ENCODE measurements at places on chromosomes 11 and 22.

GRCh38 chr11:122600290-122600689, 55.2 kb upstream of the UBASH3B start:
- no peak for DNase-seq

- no peak for DNase-seq
Observed at GRCh38 chr22:34847072-34847471, 218.9 kb upstream of the ISX start.

DNA sequence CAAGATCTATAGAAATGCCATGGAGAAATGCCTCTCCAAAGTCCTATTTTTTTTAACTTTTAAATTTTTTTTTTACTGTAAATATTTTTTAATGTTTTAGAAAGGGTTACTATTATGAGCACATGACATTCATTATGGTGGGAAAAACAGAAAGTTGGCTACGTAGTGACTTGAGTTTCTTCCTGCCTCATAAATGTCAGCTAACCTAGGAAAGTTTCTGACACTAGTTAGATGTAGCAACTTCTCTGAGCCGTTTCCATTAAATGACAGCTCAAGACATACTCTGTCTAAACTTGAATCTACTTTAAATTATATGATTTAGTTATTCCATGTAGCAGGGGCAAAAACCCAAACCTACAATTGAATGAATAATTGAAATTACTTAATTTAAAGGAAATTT, 18.4 kb upstream of the CTSC start:
- no peak for DNase-seq

DNA sequence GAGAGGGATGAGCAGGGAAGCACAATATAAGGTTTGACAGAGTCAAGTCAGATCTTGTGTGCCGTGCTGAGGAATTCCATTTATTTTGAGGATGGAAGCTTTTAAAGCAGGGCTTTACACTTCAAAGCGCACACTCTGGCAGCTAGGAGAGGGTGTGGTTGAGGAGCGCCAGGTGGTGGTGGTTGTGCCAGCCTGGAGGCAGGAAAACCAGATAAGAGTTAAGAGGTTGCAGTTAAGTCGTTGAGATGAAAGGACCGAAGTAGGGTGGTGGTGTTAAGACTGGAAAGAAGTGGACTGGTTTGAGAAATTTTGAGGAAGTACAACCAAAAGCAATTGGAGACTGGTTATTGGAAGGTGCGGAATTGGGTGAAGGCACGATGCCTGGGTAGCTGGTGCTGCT, 231.6 kb upstream of the TBCEL start:
- no peak for DNase-seq

DNA sequence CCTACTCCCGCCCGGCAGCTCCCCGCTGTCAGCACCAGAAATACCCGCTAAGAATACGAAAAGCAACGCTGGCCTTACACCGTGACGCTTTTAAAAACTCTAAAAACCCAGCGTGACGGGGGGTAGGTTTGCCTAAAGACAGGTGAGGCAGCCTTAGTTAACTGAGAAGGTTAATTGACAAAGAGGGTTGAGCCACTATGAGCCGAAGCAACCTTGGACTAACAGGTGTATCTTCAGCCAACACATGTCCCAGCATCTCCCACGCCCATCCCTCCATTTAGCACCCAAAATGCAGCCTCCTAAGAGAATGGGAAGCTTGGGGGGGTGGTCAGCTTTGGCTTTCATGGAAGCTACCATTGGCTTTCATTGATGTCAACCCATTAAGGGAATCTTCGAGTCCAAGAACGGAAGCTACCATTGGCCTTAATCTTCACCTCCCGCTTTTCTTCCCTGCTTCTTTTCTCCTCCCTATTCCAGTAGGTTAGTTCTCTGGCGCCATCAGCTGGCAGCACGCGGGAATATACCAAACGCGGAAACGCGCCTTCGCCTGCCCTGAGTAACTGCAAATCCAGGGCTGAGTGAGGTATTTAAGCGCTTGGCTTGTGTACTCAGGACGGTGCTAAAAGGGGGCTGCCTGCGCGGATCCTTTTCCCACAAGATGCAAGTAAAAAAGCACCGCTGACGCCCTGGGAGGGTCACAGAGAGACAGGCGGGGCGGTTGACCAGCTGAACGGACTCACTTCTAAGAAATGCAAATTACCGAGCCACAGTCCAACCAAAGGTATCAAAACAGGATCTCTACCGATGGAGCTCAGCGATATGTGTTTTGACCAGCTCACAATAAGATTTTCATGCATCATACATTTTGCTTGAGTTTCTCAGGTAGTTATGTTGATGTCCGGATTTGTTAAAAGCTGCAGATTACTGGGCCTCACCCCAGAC, 38.5 kb upstream of the GLYATL1 start:
- no peak for DNase-seq

GRCh38 chr11:96082002-96082899, 158.3 kb upstream of the MTMR2 start:
- no peak for DNase-seq

DNA sequence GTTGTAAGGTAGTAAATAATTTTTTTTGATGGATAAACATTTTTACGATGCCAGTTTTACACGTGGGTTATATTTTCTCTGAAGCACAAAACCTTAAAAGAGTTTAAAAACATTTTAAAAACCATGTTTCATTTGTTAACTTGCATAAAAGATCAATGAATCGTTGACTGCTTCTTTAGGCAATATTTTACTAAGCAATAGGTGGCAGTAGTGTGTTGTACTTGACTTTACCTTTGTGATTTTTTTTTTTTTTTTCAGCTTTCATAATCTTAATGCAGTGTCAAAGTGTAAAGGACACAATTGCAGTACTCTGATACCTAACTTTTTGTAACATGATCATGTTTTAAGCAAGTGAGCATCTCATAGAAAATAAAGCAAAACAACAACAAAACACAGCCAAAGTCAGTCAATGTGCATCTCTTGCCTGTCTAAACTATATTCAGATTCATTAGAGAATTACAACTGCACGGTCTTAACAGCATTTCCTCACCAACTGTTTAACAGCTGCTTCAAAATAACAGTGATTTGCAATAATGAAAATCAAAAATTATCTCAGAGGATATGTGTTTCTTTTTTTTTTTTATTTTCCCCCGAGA, 27.7 kb downstream of the DNAJC24 start:
- DNase-seq = no peak

- DNase-seq = no peak
Observed at GRCh38 chr11:70265341-70265740, 5.1 kb upstream of the PPFIA1 start.
